ENCODE measurements at places on chromosomes 7 and 10.

DNA sequence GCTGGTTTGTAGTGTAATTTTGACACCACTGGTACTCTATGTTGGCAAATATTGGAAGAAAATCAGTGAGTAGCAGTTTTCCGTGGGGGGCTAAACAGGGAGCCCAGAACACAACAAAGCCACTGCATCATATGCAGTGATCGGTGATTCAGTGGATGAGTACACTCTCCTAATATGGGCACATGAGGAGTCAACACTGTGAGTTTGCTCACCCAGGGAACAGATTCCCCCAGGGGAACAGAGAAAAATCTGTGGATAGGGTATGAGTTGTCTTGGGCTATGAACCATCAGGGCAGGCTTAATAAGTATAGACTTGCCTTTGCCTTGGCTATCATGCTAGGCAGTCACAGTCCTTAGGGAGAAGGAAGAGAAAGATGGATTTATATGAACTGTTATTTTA is 227.7 kb upstream of the SEMA3E start:
- DNase-seq = no peak

- DNase-seq = peak; percentile 88
Observed at GRCh38 chr7:1675673-1676549, 5.8 kb downstream of the ELFN1 start.

GRCh38 chr7:105693576-105693975 is 112.3 kb upstream of the EFCAB10 start:
- DNase-seq = no peak

GRCh38 chr7:28536259-28536658 is 123.9 kb downstream of the CREB5 start:
- DNase-seq = no peak

- no peak for DNase-seq
Observed at GRCh38 chr7:155486783-155487508, 29.0 kb downstream of the EN2 start.

GRCh38 chr10:106528702-106529101 is 635.8 kb downstream of the SORCS1 start:
- DNase-seq = no peak

GRCh38 chr7:117014673-117015133 is 61.4 kb downstream of the ST7 start:
- DNase-seq = no peak

- peak; percentile 62 for DNase-seq
Observed at GRCh38 chr7:158351051-158351450, 236.6 kb downstream of the PTPRN2 start.

DNA sequence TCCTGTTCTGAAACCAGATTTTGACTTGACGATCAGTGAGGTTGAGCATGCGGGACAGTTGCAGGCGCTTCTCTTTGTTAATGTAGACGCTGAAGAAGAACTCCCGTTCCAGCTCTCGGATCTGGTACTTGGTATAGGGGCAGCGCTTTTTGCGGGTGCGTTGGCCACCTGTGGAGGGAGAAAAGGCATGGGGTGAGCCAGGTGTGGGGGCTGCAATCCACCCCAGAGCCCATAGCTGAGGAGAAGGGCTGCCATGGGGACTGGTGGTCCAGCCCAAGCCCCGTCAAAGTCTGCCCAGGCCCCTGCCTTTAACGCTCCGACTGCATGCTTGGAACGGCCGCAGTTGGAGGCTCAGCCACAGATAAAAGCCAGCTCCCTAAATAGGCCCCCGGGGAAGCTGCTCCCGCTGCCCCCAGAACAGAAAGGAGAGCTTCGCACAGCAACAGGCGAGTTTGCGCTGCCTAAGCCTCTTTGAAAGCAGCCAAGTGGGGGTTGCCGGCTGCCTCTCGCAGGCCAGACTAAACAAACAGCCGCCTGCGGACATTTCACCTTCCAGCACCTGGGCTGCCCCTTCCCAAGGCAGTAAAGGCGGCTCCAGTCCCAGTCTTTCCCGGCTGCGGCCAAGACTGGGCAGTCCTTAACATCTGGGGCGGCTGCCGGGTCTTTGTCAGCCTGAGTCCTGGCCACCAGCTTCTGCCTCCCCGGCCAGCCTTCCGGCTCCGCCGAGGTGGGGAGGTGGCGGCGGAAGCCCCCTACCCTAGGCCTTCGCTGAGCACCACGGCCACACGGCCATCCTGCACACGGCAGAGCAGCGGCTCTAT is 2.0 kb downstream of the HOXA11 start:
- DNase-seq = peak; percentile 79

All from mesenteric fat pad (tissue), 1 donor.